ENCODE measurements at places on chromosomes 5 and 9.

DNA sequence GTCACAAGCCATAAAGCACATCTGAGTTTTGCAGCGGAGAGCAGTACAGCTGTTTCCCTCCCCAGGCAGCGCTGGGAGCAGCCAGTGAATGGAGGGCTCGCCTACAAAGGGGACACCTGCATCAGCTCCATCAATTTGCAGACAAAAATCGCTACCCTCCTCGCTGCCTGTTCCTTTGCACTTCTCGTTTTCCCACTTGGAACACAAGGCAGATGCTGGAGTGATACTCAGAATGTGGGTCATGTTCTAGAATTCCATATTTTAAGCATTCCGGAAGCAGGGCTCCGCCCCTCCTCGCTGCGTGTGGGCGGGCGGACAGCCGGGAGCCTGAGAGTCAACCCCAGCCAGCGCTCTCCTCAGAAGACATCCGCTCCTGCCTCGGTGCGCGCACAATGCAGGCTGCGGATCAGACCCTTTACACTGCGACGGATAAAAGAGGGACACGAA is 92.1 kb downstream of the LMNB1 start:
- DNase-seq = no peak

DNA sequence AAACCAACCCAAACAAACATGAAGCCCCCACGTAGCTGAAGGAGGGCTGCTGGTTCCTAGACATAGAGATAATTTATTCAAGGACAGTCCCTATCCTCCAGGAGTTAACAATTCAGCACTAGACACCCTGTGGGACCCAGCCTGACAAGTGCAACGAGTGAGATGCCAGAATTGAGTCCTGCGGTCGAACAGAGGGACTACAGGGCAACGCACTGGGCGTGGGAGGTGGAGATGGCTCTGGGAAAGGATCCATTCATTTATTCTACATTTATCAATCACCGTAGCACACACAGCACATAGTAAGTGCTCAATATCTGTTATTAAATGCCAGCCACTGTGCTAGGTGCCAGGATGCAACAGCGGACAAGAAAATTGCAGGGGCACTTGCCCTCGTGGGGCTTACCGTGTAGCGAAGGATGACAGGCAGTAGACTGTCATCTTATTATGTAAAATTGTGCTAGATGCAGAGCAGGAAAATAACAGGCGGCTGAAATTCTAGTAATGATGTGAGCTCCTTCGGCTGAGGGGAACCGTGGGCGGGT is 855 bp upstream of the ARHGAP26 start:
- DNase-seq = peak; percentile 44

- no peak for DNase-seq
These were observed 140.9 kb upstream of the DMRT1 start for GRCh38 chr9:700365-701282.

- DNase-seq = no peak
These were observed 86.0 kb downstream of the ZNF608 start for GRCh38 chr5:124660229-124661093.

GRCh38 chr5:172123269-172123692 is 64.7 kb downstream of the STK10 start:
- no peak for DNase-seq

DNA sequence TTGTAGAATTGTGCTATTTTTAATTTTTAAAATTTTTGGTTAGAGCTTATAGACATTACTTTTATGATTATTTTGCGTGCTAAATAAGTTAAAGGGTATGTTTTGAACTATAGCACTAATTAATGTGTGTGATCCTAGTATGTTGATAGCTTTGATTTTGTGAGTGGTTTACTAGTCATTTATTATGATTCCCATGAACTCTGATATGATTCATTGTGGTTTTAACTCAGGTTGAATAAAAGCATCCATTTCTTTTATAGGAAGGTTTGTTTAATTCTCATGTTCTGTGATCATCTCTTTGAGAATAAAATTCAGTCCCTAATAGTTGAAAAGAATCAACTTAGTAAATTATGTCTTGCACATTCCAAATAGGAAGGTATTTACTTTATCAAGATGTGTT is 22.5 kb downstream of the C5orf22 start:
- DNase-seq = no peak

GRCh38 chr5:131396015-131396414 is 132.2 kb downstream of the CDC42SE2 start:
- no peak for DNase-seq

DNA sequence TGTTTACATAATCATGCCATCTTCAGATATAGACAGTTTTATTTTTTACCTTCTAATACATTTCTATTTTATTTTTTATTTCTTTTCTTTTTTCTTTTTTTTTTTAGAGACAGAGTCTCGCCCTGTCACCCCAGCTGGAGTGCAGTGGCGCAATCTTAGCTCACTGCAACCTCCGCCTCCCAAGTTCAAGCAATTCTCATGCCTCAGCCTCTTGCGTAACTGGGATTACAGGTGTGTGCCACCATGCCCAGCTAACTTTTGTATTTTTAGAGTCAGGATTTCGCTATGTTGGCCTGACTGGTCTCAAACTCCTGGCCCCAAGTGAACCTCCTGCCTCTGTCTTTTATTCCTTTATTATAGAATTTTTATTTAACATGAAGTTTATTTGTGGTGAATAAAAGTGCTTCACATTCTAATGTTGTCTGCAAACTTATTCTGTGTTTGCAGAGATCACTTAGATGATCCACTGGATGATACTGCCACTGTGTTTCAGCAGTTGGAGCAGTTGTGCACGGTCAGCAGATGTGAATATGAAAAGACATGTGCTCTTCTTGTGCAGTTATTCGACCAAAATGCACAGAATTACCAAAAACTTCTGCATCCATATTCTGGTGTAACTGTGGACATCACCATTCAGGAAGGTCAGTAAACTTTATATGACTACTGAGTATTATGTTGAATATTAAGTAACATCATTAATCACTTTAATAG is 62.2 kb downstream of the RANBP17 start:
- no peak for DNase-seq

- no peak for DNase-seq
These were observed 485.6 kb downstream of the ZSWIM6 start for GRCh38 chr5:61817472-61818326.

DNA sequence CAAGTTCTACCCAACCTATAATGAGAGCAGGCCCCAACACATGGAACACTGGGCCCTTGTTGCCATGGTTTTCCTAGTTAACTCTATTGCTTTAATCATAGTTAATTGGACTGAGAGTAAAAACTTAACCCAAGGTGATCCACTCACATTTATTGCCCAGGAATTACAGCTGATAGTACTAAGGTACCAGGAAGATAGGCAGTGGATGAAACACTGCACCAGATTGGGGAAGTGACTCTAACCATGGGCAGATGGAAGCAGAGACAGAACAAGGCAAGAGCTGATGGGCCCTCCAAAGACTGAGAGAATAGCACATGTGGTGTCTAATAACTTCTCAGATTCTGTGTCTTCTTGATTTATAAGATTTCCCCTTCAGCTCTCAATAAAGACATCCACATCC is 145.7 kb upstream of the TRIM32 start:
- no peak for DNase-seq

GRCh38 chr9:90953805-90954204 is 152.2 kb downstream of the SYK start:
- DNase-seq = no peak

GRCh38 chr9:111582888-111583287 is 16.6 kb downstream of the PTGR1 start:
- no peak for DNase-seq

GRCh38 chr9:13728131-13728530 is 448.6 kb upstream of the MPDZ start:
- DNase-seq = no peak

DNA sequence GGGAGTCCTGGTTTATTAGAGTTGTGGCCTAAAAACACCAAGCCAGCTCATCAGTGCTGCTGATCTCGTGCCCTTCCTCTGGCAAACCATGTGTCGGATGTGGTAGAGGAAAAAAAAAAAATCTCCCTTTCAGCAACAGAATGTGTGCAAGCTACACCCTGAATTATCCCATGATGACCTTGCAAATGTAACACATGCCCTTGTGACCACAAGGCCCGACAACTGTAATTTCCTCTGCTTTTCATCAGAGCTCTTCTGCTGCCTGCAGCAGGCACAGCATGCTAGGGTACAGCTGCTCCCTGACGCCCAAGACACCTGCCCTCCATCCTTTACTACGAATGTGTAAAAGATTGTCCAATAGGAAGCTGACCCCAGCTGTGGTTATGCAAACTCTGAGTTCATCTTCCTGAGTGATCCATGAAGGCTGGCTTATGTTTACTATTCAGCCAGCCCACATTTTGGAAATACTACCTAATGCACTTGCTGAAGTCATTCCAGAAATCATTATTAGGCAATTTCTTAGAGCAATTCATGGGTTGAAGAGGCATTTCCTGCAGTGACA is 14.6 kb upstream of the BNC2 start:
- DNase-seq = no peak

GRCh38 chr5:41808294-41808693 is 61.9 kb downstream of the OXCT1 start:
- DNase-seq = no peak

DNA sequence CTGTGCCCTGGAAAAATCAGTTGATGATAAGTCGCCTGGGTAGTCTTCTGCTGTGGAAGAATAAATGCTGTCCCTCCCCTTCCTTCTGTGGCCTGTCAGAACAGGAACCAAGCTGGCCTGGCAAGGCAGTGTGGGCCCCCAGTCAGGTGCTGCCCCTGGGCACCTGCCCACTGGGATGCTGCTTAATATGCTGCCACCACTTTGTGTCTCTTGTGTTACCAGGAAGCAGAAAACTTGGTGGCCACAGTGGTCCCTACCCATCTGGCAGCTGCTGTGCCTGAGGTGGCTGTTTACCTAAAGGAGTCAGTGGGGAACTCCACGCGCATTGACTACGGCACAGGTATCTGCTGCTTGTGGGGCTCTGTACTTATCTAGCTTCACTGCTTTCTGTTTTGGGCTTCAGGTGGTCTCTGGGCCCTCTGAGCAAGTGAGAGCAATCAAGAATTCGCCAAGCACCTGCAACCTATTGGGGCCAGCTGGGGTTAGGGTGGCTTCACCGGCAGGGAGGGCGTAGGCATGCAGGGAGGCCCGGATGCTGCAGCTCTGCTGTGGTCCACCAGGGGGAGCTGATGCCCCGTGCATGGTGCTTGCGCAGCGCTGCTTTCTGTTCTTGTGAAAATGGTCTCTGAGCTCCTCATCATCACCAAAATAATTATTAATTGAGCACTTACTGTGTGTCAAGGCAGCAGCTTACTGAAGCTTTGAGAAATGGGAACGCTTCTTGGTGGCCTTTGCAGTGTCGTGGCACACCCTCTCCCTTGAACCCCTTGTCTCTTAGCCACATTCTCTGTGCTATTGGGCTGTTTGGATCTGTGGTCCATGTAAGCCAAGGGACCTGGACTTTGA is 20.3 kb downstream of the PTPA start:
- DNase-seq = peak; percentile 70

DNA sequence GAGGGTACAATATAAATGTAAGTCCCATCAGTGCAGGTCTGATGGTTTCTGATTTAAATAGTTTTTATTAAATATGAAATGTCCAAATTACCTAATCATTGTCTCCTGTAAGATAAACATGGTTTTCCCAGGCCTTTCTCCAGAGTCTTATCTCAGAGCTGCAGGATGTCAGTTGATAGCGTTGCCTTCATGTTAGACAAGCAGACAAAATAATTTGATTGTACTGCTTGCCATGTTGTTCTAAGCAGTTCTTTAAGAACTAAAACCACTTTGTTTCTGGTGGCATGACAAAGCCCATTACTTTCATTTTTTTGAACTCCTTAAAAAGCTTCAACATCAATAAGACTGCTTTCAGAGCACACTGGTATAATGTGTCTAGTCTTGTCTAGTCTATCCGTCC is 1073.5 kb downstream of the MAT2B start:
- no peak for DNase-seq

GRCh38 chr9:14315875-14316601 is 2.1 kb upstream of the NFIB start:
- DNase-seq = no peak

DNA sequence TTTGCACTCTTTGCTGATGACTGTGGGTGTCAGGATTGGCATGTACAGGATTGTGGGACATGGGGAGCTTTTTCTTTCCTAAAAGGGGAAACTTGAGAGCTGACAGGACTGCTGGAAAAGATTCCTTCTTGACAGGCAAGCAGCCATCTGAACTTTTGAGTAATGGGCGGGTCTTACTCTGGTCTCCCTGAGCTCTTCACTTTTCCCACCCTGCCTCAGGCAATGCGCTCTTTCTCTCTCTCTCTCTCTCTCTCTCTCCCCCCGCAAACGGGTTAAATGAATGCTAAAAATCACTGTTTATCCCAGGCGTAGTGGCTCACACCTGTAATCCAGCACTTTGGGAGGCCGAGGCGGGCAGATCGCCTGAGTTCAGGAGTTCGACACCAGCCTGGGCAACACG is 37.1 kb upstream of the F2RL1 start:
- DNase-seq = no peak

All from stimulated activated naive B cell treated with anti-CD40 and anti-IgM and Interleukin-4, amounts not matched to agents 10 μg/mL and 1 μg/mL and 100 μg/mL, for 72 hours (primary cell).